ENCODE measurements at places on chromosomes 1 and 21.

DNA sequence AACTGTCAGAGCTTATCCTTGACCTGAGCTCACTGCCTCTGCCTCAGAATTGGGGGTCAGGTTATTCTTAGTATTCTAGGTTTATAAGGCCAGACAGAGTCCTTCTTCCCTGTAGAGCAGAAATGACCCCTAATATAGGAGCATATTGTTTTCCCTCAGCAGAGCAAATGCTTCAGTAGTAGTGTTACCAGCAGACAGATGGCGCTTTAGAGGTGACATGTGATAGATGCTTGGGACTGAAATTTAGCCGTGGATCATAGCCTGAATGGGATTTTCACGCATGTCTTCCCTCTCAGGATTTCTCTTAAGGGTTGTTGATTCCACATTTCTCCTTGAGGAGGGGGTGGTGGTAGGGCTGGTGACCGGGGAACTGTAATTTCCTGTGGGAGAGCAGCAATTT lies 24.5 kb downstream of the ADARB1 start:
- DNase-seq: no peak

- DNase-seq: no peak
Measured at GRCh38 chr1:110880708-110881374, 7.9 kb downstream of the CD53 start.

GRCh38 chr1:224458996-224459395 lies 24.4 kb upstream of the WDR26 start:
- no peak for DNase-seq

DNA sequence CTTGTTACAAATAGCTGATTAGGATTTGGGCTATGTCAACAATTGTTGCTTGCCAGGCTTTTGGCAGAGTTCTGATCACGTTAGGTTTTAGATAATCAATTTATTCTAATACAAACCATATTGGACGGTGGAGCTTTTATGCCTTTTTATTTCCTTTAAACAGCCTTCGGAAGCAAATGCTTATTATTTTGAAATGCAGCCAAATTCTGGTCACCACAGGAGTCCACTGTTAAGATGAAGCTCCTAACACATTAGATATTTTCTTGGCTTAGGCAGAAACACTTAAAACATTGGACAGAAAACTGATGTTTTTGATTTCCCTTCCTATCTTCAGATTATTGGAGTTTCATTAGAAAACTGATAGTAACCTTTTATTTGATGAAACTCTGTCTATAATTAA lies 82.9 kb downstream of the CENPF start:
- DNase-seq: peak; percentile 6

GRCh38 chr1:25037174-25038074 lies 107.3 kb upstream of the RUNX3 start:
- no peak for DNase-seq

GRCh38 chr21:42306366-42307035 lies 8.7 kb downstream of the TFF3 start:
- DNase-seq: no peak

DNA sequence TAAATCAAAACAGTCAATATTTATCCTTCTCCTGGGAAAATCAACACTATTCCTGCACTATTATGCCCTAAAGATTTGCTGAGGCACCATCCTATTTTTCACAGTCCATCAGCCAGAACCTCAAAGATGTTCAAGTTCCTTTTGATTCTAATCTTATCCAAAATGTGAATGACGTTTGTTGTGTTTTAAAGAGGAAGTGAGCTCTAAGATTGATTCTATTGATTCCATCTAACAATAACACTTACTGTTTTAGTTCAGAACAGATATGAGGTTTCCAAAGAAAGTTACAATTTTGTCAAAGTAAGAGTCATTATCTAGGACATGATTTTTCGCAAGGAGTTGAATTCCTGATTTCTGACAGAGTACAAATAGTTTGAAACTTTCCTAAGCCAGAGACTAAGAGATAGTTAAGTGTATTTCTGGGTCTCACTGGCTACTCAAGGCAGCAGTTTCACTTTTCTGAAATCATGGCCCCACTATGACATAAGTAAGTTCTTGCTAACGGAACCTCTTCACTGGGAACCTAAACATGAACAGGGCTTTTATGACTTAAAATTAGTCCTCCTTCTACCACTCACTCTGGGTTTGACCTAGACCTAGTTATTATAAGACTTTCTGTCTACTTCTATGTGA lies 84.7 kb downstream of the LHX9 start:
- no peak for DNase-seq

- DNase-seq: no peak
Measured at GRCh38 chr21:43723648-43724047, 4.7 kb downstream of the PDXK start.

DNA sequence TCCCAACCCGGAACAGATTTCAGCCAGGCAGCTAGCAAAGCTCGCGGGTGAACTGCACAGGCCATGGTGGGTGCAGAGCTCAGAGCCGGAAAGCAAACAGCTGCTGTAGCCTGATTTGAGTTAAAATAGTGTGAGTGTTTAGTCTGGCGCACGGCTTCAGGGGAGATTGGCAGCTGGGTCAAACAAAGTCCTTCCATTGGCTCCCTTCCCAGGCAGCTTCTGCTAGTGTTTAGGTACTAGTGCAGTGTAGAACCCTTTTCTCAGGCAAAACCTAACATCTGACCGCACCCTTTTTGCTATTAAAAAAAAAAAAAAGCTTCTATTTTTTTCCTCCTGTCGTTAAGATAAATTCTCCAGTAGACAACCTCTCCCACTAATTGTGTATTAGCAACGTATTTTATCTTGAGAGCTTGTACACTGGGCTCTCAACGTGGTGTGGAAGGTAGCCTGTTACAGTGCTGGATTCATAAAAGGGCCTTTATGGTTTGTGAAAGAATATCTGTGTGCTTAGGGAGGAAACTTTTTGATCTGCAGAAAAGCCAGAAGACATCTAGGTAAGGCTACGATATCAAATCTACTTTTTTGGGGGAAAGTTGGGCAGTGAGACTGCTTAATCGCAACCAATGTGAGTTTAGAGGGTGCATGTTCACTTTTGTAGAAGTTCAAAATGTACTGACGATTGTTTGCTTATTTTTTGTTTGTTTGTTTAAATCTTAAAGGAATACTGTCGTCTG lies 689.6 kb downstream of the USP25 start:
- peak; percentile 94 for DNase-seq

GRCh38 chr1:232578651-232579195 lies 51.2 kb downstream of the SIPA1L2 start:
- DNase-seq: no peak

- DNase-seq: no peak
Measured at GRCh38 chr1:46133781-46134350, 1.4 kb upstream of the PIK3R3 start.

- no peak for DNase-seq
Measured at GRCh38 chr1:30768830-30769718, 11.5 kb upstream of the LAPTM5 start.

DNA sequence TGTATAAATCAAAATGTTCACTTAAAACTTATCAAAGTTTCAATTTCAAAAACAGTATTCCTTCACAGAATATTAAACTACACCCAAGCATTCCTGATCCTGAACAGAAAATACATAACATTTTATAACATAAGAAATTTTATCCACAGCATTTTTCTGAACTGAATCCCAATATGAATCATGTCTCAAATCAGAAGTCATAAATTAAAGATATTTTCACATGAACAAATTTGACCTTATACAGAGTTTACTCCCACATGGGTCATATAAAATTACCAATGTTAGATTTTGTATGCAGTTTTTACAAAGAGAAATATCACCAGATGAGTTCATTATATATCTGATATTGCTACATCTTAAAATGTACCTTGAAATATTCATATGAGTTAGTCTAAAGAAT lies 48.6 kb upstream of the ASPM start:
- no peak for DNase-seq

- DNase-seq: no peak
Measured at GRCh38 chr1:12410351-12410750, 180.5 kb downstream of the VPS13D start.

- peak; percentile 77 for DNase-seq
Measured at GRCh38 chr1:245181158-245181517, 26.4 kb downstream of the KIF26B start.

- no peak for DNase-seq
Measured at GRCh38 chr1:95496773-95497172, 262.8 kb downstream of the RWDD3 start.

Measured in NCI-H2227 treated with DMSO at 0.1 percent for 48 hours (cell line).